CD4-positive, alpha-beta T cell treated with Interferon gamma for 1 hour (primary cell): ENCODE measurements at places on chromosomes 11 and 22.

GRCh38 chr22:31604746-31605705, 57.0 kb downstream of the PISD start:
- DNase-seq = no peak

DNA sequence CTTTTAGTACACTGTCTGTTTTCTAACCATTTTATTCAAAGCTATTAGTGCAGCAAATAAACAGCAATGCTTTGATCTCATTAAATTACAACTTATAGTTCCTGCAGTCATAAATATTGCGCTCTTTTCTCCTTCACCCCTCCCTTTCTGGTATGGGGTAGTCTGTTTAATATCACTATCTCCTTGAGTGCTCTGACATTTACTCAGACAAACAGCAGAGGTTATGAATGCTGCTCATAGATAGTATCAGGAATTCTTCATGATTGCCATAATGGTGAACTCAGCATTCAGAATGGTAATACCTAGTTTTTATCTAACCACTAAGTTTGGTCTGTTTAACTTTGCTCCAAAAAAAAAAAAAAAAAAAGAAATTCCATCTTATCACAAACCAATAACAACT, 87.4 kb downstream of the EIF3M start:
- DNase-seq = no peak

- DNase-seq = peak; percentile 53
These were observed 396 bp downstream of the TEF start for GRCh38 chr22:41382098-41382578.

GRCh38 chr22:30481711-30482110, 9.9 kb upstream of the SEC14L3 start:
- no peak for DNase-seq

DNA sequence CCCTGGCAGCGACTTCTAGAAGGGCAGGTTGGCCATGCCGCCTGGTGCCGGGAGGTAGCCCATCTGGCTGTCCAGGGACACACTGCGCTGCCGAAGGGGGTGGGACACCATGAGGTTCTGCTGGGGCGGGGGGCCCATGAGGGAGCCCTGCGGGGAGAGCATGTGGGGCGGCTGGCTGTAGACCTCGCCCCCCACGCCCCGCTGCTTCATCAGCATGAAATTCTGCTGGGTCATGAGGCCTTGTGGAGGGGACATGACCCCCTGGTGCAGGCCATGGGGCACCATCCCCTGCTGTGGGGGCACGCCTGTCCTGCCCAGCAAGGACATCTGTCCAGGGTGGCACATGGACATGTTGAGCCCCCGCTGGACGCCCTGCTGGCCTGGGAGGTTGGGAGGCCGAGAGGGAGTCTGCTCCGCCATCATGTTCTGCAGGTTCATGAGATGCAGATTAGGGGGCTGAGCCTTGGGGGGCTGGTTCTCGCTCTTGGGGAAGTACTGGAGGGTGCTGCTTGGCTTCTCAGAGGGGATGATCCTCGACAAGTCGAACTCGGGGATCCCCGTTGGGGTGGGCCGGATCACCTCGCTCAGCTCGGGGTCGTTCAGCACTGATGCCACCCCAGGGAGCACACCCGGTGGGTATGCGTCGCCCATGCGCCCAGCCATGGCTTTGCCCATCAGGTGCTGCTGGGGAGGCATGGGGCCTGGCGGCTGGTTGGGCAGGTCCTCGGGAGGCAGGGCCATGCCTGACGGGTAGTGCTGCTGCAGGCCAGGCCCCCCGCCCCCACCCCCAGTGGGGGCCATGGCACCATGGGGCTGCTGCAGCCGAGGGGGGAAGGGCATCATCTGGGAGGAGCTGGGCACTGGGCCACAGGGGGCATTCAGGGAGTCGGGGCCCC, 15.0 kb downstream of the CXCR5 start:
- DNase-seq = no peak

DNA sequence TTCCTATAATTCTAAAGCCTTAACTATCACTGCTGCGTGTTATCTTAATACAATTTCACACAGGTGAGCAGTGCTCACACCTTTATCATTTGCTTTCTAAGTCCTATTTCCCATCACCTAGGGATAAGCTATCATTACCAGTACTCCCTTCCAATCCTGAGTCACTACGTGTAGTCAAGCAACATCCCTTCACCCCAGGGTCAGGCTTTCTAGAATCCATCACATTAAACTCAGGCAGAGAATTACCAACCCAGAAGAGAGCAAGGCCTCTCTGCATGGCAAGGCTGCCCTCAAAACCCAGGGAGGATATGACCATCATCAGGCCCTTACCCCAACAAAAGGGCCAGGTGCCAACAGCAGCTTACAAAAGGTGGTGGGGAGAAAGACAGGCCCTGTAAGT, 9.8 kb downstream of the PACSIN2 start:
- DNase-seq = no peak

DNA sequence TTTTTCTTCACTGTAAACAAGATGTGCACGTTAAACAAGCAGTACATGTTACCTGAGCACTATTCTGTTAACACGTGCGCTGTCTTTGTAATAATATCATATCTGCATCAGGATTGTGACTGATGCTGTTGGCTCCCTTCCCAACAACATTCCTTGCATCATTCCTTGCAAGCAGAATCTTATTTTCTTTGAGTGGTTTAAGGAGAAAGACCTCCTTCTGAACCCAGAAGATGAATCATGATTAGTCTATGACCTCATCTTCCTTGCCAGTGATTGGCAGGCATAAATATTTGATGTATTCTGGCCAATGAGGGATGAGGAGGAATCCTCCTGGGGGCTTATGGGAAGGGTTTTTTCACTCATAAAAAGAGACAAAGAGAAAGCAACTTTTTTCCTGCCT, 46.2 kb downstream of the C11orf71 start:
- DNase-seq = no peak

DNA sequence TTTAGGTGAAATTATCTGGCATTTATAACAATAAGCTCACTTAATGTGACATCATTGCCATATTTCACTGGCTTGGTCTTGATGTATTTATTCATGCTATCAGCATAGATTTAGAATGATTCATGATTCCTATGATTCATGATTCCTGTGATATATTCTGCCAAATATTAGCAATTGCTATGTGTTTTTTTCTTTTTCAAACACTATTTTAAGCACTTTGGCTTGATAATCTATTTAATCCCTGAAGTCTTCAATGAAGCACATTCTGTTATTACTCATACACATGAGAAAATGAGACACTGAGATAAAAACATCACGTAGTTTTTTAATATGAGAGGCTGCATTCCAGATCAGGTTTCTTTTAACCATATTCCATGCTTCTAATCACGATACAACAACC, 78.5 kb downstream of the LUZP2 start:
- DNase-seq = no peak

DNA sequence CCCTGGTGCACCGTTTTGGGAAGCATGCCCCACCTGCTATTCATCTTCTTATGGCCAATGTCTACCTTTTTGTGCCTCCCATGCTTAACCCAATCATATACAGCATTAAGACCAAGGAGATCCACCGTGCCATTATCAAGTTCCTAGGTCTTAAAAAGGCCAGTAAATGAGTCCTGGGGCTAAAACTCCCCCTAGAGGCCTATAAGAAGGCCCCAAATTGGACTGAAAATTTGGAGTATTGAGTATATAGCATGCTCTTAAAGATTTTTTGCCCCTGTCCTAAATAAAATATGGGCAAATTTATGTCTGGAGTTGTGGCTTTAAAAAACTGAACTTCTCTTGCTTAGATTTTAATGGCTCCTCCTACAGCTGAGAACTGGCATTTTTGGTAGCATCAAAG, 6.6 kb downstream of the OR51M1 start:
- no peak for DNase-seq

DNA sequence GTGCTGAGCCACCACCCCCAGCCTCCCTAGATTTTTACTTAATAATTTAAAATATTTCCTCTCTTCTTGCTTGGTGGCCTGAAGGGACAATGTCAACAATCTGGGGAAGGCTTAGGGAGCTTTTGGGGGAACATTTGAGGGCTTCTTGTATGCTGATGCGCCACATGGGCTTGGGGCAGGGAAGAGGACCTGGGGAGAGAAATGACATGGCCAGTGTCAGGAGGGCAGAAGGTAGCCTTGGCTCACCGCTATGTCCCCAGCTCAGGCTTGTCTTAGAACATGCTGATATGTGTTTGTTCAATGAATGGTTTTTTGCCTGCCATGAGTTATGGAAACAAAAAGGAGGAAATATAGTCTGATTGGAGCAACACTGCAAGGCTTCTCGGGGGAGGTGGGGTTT, 51.6 kb downstream of the ST14 start:
- DNase-seq = no peak

DNA sequence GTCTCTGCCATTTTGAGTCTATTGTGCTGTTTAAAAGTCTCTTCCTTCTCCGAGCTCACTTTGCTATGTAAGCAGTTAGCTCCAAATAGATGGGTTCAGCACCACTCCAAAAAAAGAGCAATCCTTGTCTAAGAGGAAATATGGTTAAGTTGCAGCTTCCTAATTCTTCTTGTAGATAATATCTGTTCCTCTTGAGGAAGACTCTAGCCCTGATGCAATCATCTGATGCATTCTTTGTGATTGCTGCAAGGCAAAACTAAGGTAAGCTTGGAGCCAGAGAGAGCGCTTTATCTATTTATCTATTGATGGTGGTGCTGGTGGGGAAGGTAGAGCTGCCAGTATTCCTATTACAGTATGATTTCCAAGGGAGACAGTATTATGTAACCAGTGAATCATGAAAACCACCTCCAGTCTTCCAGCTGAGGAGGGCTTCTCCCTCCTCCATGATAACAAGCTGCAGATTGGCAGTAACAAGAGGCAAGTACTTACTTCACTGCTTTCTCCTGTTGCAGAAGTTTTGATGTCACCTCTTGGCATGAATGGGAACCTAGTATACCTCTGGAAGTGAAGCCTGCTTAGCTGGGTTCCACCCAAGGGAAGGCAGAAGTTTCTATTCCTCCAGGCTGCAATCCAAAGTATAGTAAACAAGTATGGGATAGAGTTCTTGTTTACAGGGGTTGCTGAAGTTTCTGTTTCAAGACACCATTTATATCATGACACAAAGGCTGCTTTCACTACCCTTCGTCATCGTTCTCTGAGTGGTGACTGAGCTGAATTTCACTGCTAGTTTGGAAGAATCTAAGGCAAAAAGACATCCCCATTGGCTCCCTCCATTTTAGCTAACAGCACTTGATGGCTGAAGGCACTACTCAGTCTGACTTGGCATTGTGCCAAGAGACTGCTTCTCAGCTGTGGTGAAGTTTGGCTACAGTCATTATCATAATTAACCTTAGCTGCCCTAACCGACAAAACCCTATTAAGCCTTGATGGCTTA, 49.7 kb downstream of the FDX1 start:
- DNase-seq = no peak

GRCh38 chr11:117701781-117702180, 95.2 kb downstream of the DSCAML1 start:
- no peak for DNase-seq

DNA sequence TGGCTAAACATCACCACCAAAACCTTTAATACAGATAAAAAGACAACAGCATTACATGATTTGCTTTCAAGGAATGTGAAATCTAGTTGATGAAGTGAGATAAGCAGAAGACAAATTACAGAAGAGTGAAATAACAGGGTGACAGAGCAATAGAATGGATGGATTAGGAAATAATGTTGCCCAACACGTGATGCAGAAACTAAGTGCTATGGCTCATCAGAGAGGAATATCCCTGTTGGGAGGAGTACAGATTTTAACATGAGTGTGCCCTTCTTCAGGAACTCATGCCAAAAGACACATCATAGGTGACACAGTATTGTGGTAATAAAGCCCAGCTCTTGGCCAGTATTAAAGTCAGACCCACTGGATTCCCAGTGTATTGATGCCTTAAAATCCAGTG, 176.6 kb upstream of the RAG2 start:
- no peak for DNase-seq

GRCh38 chr11:85094795-85095194, 532.3 kb downstream of the DLG2 start:
- no peak for DNase-seq

DNA sequence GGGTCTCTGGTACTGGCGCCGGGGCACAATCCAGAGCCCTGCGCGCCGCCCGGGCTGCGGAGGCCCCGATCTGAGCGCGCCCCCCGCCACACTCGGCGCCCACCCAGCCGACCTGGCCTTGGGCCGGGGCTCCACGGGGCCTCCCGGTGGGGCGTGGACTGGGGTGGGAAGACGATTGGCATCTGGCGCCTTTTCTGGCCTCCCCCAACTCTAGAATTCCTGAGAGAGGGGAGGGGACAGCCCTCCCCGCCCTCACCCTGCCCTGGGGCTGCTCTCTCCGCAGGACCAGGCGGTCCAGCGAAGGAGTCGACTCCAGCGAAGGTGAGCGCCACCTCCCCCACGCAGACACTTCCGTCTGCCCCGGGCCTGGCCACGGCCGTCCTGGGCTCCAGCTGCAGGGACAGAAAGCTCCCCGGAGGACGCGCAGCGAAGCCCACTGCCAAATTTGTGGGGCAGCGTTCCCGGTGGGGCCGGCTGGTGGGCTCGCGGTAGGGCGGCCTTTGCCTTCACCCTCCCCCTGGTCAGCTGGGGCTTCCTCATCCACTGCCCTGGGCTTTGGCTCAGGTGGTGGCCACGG, 593 bp downstream of the SSH3 start:
- no peak for DNase-seq

- no peak for DNase-seq
These were observed 251.2 kb downstream of the BRD1 start for GRCh38 chr22:49576241-49577141.

DNA sequence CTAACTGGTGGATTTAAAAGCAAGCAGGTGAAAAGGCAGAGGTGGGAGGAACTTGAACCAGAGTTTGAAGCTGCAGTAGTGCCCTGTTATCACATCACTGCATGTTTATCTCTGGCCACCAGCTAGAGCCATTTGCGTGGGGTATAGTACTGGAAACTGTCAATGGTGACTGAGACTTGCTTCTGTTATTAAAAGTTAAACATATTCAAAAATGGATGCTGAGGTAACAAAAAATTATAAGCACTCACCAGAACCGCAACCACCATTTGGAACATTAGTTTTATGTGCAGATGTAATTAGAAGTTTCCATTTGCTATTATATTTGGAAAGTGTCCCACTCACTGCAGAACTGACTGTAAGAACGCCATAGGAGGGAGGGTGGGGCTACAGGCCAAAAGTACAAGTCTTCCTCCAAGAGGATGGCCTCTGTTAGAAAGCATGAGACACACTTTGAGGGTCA, 1.2 kb upstream of the CD59 start:
- no peak for DNase-seq

- no peak for DNase-seq
These were observed 18.5 kb downstream of the APOL5 start for GRCh38 chr22:35736166-35736565.

GRCh38 chr22:40397396-40397795, 27.0 kb downstream of the SGSM3 start:
- DNase-seq = no peak

GRCh38 chr11:121575250-121575962, 122.6 kb upstream of the SORL1-AS1 start:
- DNase-seq = peak; percentile 77

GRCh38 chr22:36339171-36340065, 48.3 kb downstream of the MYH9 start:
- DNase-seq = no peak

DNA sequence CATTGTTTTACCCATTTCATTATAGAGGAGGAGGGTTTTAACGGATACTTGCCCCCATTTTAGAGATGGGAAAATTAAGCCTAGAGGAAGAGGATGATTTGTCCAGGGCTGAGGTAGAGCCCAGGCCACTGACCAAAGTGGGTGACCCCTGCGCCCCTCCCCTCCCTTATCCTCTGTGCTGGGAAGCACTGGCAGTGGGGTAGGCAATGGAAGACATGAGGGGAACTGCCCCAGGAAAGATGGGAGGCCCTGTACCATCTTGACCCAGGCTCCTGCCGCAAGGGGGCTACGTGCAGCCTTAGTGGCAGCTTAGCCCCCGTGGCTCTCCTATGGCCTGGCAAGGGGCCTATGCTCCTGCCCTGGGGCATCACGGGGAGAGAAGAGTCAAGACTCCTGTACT, 76.4 kb upstream of the MYOD1 start:
- DNase-seq = no peak
